Subcutaneous preadipocyte (primary cell): ENCODE measurements at places on chromosomes 12 and 14. TPM values are rescaled to one million over a fixed set of nuclear protein-coding genes. Genes with fewer than 3 reads are reported as not detected.

Gene PLXNC1
- 0.98 and 2.6 TPM in 2 replicates for total RNA-seq

Gene MDGA2
- total RNA-seq: not detected in 2 replicates

Gene SMCO2
- 0.20 TPM in 1 of 2 replicates, not detected in the other for total RNA-seq

Gene BATF
- total RNA-seq: not detected in 2 replicates

Gene KRT78
- not detected in 2 replicates for total RNA-seq

Gene IFNG-AS1
- not detected in 2 replicates for total RNA-seq
